ENCODE measurements at places on chromosomes 5 and 9.

DNA sequence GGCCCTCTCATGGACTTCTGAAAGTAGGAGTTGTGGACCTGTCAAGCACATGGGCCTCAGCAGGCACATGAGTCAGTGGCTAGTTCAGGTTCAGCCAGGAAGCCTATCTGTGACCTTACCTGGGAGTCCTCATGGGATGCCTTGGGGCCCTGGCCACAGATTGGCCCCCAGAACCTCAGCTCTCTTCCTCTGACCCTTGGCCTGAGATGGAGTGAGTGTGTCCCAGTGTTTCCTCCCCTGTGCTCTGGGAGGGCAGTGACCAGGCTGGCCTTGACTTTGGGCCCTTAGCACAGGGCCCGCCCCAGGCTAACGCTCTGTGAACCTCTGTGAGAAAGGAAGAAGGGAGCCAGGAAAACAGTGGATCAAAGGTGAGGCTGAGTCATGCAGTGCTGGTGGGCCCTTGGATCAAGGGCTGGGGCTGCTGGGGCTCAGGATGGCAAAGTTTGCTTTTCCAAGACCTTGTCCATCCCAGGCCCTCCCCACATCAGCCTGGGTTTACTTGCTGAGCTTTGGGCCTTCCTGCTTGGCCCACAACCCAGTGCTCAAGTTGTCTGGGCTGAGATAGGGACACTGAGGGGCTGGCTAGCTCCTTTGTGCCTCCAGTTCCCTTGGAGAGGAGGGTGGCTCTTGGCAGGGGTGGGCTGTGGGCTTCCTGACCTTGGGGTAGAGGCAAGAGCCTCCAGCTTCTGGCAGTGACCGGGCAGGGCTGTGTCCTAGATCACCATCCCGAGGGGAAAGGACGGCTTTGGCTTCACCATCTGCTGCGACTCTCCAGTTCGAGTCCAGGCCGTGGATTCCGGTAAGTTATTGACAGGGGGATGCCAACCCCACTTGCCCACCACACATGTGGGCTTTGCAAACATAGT, 41.4 kb downstream of the RGS3 start:
- no peak for DNase-seq

DNA sequence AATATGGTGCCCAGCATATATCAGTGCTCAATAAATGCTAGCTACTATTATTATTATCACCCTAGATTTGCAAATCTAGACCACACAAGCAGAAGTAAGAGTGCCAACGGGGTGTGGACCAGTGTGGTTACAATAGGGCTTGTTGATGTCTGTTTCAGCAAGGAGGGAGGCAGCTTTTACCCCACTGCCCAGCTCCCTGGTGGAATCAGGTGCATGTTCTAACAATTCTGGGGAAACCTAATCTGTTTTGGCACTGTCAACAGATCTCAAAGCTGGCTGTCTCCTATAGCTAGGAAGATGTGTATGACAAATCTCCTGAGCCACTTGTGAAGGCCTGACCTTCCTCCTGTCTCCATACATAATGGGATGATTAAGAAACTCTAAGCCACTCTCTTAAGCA, 5.7 kb downstream of the TGFBI start:
- no peak for DNase-seq

GRCh38 chr9:92146610-92147009, 31.4 kb upstream of the SPTLC1 start:
- no peak for DNase-seq

GRCh38 chr9:14653511-14653910, 39.7 kb downstream of the ZDHHC21 start:
- no peak for DNase-seq

- no peak for DNase-seq
Measured at GRCh38 chr5:139904816-139905661, 109.4 kb downstream of the PSD2 start.

- no peak for DNase-seq
Measured at GRCh38 chr5:15353086-15353645, 146.8 kb upstream of the FBXL7 start.

DNA sequence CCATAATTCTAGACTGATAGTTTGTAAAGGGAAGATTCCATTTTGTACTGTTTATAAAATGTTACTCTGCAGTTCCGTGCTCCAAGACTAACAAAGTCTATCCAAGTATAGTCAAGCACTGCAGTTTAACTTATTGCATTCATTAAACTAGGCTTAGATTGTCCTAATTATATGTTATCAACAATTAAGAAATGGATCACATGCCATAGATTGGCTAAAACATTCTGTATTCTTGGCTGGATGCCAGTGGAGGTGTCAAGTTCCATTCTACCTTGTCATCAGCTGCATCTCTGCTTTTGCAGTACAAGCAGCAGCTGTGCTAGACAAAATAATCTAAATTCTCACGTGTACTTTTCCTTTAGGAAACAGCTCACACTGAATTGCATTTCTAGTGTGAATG, 69.4 kb upstream of the MEF2C start:
- no peak for DNase-seq

DNA sequence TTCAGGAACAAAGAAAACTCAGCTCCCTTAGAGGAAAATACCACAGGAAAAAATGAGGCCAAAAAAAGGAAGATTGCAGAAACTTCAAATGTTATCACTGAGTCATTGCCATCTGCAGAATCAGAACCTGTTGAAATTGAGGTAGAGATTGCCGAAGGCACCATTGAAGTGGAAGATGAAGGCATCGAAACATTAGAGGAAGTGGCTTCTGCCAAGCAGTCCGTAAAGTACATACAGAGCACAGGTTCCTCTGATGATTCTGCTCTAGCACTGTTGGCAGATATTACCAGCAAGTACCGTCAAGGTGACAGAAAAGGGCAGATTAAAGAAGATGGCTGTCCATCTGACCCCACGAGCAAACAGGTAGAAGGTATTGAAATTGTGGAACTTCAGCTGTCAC, 30.8 kb upstream of the NIM1K start:
- DNase-seq: no peak

GRCh38 chr5:65563777-65564176, 681 bp downstream of the PPWD1 start:
- DNase-seq: no peak

GRCh38 chr5:113278976-113279375, 155.8 kb downstream of the TSSK1B start:
- DNase-seq: no peak

GRCh38 chr5:32030222-32030621, 143.9 kb downstream of the GOLPH3 start:
- no peak for DNase-seq

- DNase-seq: no peak
Measured at GRCh38 chr9:90458485-90458884, 184.1 kb downstream of the DIRAS2 start.

GRCh38 chr5:154590093-154590724, 112.2 kb upstream of the HAND1 start:
- DNase-seq: no peak

DNA sequence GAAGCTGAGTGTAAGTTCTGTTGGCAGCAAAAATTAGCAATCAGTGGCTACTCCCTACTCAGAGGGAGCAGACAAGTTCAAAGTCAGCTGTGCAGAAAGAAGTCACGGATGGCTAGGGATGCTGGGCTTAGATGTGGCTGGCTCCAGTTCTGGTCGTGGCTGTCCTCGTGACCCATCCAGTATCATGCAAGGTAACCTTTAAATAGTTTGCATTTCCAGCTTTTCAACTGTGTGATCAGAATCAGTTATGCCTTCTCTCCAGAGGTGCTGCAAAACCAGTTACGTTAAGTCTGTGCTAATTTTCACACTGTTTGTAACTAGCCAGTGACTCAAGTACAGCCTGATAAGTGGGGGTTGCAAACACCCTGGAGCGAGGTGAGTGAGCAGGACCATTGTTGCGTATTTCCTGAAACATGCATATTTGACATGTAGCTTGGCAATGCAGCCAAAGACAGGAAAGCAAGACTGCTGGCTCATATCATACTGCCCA, 302.4 kb downstream of the ATPSCKMT start:
- DNase-seq: no peak

GRCh38 chr5:39053189-39053588, 21.0 kb downstream of the RICTOR start:
- DNase-seq: no peak

DNA sequence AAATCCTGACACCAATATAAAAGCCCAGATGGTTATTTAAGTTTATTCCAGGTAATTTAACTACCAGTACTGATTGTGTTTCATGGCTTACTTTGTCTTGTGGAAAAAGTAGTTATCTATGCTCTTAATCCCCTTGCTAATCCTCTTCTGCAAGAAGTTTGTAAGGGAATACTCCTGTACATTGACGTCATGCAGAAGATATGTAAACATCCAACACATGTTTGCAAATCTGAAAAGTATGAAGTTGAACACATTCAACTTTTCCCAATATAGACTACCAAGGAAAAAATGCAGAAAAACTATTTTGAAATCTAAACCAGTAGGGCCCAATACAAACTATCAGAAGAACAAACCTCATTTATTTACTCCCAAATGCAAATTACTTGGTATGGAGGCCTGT, 56.3 kb upstream of the ELL2 start:
- no peak for DNase-seq

DNA sequence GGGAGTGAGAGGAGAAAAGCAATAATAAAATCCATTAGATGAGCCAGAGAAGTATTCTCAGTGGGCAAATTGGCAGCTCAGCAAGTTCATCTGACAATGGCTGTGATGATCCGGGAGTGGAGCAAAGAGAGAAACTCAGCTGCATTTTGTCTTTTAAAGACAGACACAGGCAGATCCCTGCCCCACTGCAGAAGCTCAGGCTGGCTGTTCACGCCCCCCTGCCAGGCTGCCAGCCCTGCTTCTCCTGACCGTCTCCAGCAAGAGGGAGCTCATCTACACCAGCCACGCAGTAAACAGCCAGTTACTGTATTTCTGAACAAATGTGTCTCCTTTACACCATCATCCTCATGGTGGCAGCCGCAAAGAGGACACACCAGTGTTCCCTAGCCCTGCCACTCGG, 114.3 kb upstream of the SARDH start:
- no peak for DNase-seq

DNA sequence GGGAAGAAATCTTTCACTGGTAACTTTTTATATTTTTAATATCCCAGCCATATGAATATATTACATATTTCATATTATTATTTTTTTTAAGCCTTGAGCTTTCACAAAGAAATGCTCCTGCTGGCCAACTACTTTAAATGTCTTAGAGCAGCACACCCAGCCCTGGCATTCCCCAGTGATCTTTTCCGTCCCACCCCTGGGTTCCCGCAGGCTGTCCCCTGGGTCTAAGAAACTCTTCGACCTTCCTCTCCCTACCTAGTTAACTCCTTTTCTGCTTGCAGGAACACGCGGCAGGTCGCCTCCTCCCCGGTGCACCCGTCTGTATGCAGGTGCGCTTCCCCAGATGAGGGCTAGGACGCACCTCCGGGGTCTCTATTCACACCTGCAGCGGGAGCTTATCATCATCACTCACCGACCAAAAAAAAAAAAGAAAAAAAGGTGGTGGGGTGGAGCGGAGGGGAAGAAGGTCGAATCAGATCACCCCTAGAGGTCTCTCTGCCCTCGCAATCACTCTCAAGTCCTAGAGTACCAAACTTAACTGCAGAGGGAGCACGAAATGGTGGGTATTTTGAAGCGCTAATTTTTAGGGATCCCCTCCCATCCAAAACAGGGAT, 696 bp downstream of the ZFP62 start:
- no peak for DNase-seq

DNA sequence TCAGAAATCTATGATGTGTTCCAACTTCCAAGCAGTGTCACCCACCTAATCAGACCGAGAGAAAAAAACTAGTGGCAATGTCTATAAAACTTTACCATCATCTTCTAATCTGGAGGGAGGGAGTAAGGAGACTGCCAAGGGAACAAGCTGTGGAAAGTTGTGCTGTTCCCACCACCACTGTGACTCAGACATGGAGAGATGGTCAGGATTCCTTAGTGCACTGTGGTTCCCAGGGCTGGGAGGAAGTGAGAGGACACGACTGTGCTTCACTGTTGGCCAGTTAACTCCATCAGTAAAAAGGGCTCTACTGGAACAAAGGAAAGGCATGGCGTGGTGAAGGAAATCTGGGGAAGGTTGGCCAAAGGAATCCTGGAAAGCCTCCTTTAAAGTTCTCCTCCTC, 18.8 kb downstream of the TICAM2 start:
- no peak for DNase-seq

- DNase-seq: no peak
Measured at GRCh38 chr5:109102096-109102690, 307.6 kb downstream of the PJA2 start.

- DNase-seq: no peak
Measured at GRCh38 chr5:73302797-73303147, 129.8 kb downstream of the TMEM174 start.

GRCh38 chr9:94581728-94582127, 11.9 kb downstream of the FBP2 start:
- no peak for DNase-seq

DNA sequence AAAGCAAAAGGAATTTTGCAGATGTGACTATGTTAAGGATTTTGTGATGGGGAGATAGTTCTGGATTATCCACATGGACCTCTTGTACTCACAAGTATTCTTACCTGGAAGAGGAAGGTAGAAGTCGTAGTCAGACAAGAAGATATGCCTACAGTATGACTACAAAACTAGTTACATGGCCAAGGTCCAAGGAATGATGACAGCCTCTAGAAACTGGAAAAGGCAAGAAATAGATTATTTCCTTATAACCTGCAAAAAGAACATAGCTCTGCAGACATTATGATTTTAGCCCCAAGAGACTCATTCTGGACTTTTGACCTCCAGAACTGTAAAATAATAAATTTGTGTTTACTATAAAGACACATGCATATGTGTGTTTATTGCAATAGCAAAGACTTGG, 226.9 kb downstream of the FER start:
- DNase-seq: no peak

- DNase-seq: no peak
Measured at GRCh38 chr9:35859990-35860339, 10.2 kb downstream of the OR13J1 start.

DNA sequence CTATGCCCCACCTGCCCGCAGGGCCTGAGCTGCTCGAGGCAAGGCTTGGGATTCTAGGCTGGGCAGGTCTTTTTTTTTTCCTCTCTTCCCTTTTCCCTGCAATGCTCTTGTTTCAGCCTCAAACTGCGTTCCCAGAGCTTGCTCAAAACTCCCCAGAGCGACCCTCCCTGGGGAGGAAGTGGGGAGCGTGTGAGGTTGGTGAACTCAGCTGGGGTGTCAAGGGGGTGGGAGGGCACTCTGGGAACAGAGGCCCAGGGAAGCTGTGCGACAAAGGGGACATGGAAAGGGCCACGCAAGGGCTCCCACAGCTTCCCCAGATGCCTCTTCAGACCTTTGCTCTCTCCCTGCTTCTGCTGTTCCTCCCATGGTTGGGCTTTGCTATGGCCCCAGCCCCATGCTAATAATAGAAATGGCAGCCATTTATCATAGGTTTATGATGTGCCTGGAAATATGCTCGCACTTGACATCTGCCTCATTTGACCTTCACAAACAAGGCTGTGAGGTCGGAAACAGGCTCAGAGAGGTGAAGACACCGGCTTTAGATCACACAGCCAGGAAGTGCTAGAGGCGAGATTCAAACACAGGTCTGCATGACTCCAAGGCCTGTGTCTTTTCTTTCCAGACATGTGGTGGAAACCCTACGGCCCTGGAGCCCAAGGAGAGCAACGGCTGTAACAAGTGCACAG, 40.9 kb upstream of the IL17B start:
- DNase-seq: no peak

All from CD8-positive, alpha-beta T cell (primary cell).